Suppressor macrophage treated with lipopolysaccharide for 1 hour (primary cell): ENCODE measurements at places on chromosomes 4 and X.

DNA sequence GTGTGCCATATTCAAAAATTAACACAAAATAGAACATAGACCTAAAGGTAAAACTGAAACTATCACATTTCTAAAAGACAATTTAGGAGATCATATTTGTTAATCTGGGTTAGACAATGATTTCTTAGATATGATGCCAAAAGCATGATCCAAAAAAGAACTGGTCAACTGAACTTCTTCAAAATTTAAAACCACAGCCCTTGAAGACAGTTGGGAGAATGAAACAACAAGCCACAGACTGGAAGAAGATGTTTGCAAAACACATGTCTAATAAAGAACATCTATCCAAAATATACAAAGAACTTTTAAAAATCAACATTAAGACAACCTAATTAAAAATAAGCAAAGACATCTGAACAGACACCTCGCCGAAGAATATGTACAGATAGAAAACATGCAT is 19.5 kb downstream of the COMMD8 start:
- no peak for DNase-seq

GRCh38 chr4:141759796-141760425 is 123.5 kb downstream of the IL15 start:
- peak; percentile 2 for DNase-seq

DNA sequence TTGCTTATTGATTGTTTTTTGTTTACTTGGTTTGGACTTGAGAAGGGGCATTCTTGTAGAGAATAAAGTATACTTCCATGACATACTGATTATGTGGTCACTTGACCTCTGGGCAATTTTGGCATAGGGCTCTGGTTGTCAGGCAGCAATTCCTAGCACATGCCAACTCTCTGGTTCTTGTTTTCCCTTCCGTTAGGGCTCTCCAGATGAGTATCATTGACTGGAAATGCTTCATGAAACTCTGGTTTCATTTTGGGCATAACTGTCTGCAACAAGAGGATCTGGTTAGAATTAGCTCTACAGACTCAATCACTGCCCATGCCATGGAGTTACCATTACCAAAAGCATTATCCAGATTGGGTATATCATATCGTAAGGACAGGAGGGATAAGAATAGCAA is 1057.9 kb downstream of the FAT4 start:
- no peak for DNase-seq

GRCh38 chrX:14235004-14235403 is 205.3 kb upstream of the GEMIN8 start:
- DNase-seq = no peak

GRCh38 chr4:2861631-2862436 is 18.2 kb downstream of the ADD1 start:
- peak; percentile 18 for DNase-seq

GRCh38 chrX:333611-334311 is 15.2 kb upstream of the GTPBP6 start:
- no peak for DNase-seq
